ENCODE measurements at places on chromosomes 2 and 18.

GRCh38 chr18:28110924-28111323 is 66.0 kb downstream of the CDH2 start:
- no peak for DNase-seq

GRCh38 chr2:78839259-78839658 is 186.2 kb upstream of the REG3G start:
- no peak for DNase-seq

GRCh38 chr2:65969161-65969560 is 465.8 kb upstream of the MEIS1 start:
- no peak for DNase-seq

DNA sequence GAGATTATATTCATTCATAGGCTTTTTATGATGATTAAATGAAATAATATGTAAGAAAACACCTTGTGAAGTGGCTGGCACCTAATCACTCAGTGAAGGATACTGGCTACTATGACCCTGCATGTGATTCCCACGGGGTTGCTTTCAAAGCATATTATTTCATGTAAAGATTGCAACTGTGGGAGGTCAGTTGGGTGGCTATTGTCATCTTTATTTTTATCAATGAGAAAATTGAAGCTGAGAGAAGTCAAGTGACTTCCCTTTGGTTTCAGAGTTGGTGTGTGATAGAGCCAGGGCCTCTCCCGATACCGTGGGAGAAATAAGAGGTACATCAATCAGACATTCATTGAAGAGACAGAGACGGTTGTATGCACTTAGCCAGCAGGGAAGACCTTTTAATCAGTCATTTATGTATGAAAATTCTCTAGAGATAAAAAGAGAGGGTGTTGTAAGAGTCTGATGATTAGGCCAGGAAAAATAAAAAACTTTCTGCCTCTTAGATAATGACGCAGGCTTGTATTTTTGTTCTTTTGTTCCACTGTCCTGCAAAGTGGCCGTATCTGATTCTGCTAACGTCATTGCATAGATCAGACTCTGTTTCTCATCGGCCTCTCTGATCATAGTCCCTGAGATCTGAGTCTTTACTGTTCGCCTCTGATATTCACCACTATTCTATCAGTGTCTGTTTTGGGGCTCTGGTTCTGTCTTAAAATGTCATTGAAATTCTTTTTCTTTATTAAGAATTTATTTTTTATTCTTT is 50.5 kb downstream of the QPCT start:
- DNase-seq = no peak

DNA sequence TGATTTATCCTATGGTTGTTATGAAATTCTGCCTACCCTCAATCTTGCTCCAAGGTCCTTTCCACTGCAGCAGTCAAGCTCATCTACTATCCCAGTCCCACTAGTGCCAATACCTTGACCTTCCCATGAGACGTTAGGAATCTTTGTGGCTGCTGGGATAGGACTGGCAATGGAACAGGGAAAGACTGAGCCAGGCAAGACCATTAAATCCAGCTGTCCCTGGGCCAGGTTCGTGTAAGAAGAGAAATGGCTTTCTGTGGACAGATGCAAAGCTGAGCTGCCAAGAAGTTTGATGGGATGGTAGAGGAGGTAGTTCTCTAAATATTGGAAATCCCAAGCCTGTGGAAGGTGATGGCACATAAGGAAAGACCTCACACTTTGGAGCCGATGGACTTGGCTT is 50.1 kb upstream of the TMEM17 start:
- no peak for DNase-seq

DNA sequence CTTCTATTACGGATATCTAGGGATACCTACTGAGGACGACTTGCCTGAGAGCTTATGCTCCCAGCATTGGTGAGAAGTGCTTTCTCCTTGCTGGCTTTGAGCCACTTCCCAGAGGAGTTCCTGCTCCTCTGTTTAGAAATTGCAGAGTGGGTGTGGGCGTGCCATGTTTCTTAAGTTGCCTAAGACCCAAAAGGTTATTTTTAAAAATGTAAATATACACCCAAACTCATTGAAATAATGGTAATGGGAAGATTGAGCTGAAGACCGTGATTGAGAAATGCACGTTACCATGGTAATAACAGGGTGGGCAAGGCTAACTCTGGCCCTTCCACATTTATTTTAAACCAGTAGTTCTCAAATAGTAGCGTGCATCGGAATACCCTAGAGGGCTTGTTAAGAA is 17.2 kb upstream of the TMEM200C start:
- no peak for DNase-seq

DNA sequence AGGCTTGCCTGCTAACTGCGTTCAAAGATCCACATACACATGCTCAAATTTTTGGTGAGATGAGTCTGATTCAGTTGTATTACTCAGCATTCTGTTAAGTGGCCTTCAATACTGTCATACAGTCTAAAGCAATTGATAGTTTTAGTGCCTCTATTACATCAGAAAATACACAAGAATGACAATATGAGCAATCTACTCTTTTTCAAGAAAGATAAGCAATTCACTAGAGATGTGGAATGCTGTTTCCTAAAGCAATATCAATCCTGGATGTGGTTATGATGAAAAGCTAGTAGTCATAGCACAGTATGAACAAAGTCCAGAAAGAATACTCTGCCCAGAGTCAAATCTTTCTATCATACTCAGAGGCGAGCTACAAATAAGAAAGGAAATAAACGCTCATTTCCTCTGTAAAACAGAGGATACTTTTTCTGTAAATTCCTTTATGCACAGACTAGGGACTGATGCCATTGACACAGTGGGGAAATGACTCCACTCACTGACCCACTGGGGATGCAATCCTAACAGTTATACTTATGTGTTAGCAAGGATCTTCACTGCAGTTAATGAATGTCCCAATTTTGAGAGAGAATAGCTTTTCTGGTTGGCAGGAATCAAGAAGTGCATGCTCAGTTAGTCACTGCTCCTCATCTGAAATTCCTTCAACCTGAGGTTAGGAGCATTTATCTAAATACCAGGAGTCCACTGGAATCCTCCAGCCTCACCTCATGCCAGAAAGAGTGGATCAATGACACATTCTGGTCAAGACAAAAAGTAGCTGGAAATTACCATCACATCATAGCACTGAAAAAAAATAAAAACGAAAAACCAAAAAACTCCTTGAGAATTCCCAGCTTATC is 83.3 kb downstream of the PDE11A start:
- no peak for DNase-seq

DNA sequence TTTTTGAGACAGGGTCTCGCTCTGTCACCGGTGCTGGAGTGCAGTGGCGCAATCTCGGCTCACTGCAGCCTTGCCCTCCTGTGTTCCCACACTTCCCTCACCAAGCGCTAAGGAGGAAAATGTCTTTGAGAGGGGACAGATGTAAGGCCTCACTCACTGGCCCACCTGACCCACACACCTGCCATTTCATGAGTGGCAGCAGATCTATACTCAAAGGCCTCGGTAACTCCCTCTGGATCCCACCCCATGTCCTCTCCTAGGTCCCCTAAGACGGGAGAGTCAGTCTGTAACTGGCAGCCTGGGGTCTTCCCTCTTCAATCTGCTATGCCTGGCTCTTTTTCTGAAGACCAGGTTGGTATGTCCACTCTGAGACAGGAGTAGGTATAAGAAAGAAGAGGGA is 12.9 kb downstream of the TMEM247 start:
- DNase-seq = no peak

GRCh38 chr2:55428258-55428657 is 8.6 kb upstream of the CCDC88A start:
- DNase-seq = no peak

DNA sequence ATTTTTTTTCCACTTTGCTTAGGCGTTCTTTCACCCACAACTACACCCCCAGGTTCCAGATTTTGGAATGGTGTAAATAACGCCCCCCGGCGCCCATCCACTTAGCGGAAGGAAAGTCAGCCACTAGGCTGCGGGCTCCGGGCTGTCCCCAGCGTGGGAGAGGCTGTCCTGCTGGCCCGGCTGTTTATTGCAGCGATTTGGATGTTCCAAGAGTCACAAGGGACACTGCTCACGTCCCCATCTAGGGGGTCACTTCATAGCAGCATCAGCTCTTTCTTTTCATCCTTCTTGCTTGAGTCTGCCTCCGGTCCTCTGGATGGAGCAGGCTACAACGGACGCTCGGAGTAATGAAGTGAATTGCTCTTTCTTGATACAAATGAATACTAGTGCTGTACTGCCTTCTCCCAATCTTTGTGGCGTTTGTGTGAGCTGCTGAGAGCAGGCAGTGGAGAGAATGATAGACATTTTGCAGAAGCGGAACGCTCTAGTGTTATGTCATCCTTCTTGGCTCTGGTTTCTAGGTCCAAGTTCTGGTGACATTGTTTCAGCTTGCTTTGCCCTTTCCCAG is 50.7 kb upstream of the PAIP2B start:
- DNase-seq = peak; percentile 5

DNA sequence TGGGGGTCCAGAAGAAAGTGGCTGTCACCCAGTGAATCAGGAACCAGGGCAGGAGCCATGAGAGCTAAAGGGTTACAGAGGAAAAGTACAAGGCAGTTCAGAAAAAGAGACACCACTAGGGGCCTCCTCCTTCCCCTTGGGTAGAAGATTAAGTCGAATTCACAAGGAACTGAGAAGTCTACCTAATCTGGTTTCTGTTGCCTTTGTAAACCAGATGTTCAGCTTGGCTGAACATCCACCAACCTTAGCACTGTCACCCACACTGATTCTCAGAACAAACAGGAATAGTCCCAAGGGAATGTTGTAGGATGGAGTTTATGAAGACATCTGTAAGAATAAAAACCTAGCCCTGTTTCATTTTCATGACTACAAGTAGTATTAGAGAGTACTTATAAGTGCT is 90.4 kb upstream of the NOSTRIN start:
- DNase-seq = no peak

- DNase-seq = no peak
Observed at GRCh38 chr2:23626701-23627230, 241.8 kb downstream of the KLHL29 start.

- peak; percentile 70 for DNase-seq
Observed at GRCh38 chr2:208489687-208490086, 83.1 kb downstream of the PTH2R start.

- DNase-seq = no peak
Observed at GRCh38 chr2:70523996-70524965, 29.3 kb downstream of the TGFA start.

DNA sequence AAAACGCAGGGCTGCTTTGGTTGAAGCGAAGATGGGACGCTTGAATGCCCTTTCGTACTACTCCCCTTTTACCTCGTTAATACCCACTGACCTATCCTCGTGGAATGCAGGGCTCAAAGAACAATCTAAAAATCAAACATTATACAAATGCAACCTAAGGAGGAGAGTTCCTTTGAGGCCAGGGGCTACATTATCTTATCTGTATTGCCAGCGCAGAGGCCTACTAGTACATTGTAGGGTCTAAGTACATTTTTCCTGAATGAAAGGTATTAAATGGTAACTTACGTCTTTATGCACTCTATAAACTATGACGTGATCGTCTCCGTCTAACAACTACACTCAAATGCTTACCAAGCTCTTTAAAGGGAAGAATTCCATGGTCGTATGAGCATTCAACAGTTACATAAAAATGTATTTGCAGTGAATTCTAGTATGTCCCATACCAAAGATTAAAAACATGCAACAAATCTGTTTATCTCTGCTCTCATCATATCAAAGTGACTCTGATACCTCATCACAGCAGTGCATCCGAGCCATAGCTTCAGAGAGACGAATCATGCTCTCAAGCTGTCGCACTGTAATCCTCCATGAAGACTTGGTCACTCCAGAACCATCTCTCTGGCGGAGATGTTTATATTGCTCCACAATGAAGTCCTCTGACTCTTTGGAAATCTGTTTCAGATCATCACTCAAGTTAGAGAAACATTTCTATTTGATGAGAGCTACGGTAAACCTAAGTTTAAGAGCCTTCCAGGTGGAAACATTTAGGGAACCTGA is 14.1 kb upstream of the LCT start:
- DNase-seq = no peak

- peak; percentile 42 for DNase-seq
Observed at GRCh38 chr2:162153608-162154224, 1.7 kb upstream of the GCG start.

GRCh38 chr2:227608561-227609338 is 5.9 kb downstream of the SCYGR3 start:
- DNase-seq = no peak

DNA sequence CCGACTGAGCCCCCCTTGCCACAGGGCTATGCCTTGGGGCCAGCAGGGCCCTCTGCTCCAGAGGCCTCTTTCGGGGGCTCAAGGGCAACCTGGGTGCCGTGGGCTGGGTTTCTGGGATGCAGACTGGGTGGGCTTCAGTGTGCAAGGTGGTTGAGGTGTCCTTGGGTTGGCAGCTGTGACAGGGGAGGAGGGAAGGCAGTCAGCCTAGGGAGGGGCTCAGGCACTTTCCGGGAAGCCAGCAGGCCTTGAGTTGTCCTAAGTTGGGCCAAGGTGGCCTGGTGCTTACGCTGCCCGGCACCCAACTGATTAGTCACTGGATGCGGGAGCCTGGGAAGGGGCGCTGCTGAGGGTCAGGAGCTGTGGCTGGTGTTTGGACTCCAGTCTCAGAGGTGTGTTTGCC is 199.5 kb downstream of the TWIST2 start:
- DNase-seq = no peak

DNA sequence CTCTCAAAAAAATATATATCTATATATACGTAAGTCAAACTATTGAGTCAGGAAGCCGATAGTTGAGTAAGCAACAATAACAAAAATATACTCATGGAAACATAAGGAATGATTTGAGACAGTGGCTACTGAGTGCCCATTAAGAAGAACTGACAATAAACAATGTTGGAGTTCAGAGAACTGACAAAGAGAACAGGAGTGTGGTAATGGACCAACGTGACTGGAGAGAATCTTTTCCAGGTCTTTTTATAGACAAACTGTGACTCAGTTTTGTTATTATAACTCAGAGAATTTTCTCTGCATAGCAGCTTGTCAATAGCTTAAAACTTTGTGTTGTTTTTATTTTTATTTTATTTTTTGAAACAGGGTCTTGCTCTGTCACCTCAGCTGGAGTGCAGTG is 4.6 kb upstream of the GALM start:
- no peak for DNase-seq

DNA sequence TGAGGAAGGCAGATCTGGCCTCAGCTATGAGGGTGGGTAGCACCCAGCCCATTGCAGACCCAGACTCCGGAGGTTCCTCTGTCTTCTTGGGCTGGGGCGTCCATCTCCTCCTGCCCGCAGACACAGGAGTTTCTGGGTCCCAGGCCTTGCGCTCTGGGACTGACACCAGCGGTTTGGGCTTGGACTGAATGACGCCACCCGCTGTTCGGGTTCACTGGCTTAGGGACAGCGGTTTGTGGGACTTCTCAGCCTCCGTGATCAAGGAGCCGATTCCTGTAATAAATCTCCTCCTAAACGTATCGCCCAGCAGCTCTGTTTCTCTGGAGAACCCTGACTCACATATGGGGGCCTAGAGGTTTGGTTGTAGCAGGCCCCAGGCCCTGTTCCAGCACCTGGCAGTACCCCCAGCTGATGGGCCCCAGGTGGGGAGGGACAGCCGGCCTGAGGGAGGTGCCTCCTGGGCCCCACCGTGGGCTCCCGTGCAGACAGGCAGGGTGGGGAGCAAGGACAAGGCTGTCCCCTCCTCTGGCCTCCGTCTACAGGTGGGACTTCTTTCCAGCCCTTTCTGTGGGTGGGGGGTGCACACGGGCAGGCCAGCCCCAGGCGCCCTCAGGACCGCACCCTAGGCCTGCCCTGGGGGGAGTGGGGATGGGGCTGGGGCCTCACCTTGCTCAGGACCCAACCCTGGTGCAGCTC is 4.5 kb upstream of the AQP12A start:
- no peak for DNase-seq

Data from NCI-H1092 (cell line).